K562 (cell line): ENCODE measurements at places on chromosomes 7 and 10.

GRCh38 chr10:87546210-87546609 is 41.5 kb downstream of the MINPP1 start:
- no peak overlapping the region for H3K4me3 ChIP-seq
- H3K4me1 ChIP-seq: peaks cover 8% of the 10 kb centered on the region
- H3K27me3 ChIP-seq: no peaks in the 10 kb centered on the region
- no peak for DNase-seq
- H3K36me3 ChIP-seq: peaks cover 58% of the 10 kb centered on the region; the same call in 2 of the 3 replicates

GRCh38 chr10:133315847-133316246 is 7.1 kb downstream of the ZNF511 start:
- peaks cover 23% of the 10 kb centered on the region; the same call in 2 of the 3 replicates for H3K36me3 ChIP-seq
- no peaks in the 10 kb centered on the region; the same call in 1 of the 3 replicates for H3K4me1 ChIP-seq
- H3K4me3 ChIP-seq: no peak overlapping the region
- DNase-seq: no peak
- H3K27me3 ChIP-seq: no peaks in the 10 kb centered on the region

- DNase-seq: no peak
- no peak overlapping the region for H3K4me3 ChIP-seq
- H3K36me3 ChIP-seq: no peaks in the 10 kb centered on the region
- H3K27ac ChIP-seq: no peak overlapping the region
- H3K4me1 ChIP-seq: no peaks in the 10 kb centered on the region
Measured at GRCh38 chr10:75456122-75456521, 24.7 kb downstream of the LRMDA start.

DNA sequence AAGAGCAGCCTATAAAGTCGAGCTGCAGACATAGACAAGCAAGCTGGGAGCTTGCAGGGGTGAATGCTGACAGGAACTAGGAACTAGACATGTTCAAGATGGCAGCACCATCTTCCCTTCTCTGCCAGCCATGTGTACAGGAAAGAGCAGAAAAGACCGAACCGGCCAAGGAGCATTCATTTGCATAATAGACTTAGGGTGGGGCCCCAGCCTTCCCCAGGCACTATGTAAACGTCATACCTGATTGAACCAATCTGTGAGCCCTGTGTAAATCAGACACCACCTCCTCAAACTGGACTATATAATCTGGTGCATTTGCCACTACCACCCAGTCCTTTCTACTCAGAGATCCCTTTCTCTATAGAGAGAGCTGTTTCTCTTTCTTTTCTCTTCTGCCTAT is 106.9 kb upstream of the FAM3C start:
- H3K27ac ChIP-seq: no peak overlapping the region
- no peaks in the 10 kb centered on the region for H3K27me3 ChIP-seq
- H3K4me3 ChIP-seq: no peak overlapping the region
- H3K36me3 ChIP-seq: no peaks in the 10 kb centered on the region

GRCh38 chr7:148379677-148380076 is 210.9 kb upstream of the C7orf33 start:
- H3K4me1 ChIP-seq: 0 out of 2 replicates have a peak, but pooled peaks cover 2% of the 10 kb centered on the region
- no peak overlapping the region for H3K27ac ChIP-seq
- no peak for DNase-seq
- H3K36me3 ChIP-seq: no peaks in the 10 kb centered on the region
